ENCODE measurements at places on chromosomes 16 and 17.

DNA sequence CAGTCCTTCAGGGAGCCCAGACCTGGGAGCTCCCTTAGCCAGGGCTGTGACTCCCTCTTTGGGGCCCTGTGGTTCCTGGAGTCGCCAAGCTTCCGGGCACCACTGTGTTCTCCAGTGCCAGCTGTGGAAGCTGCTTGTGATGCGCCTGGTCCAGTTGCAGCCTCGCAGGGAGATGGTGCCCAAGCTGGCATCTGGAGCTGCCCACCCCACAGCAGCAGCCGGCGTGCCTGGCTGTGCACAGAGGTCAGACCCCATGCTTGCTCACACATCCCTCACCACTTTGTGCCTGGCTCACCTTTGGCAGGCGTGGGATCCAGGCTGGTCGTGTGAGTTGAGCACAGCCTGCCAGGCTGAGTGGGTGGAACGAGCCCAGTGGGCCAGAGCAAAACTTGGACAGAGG, 18.2 kb downstream of the RHOT1 start:
- no peak for DNase-seq

DNA sequence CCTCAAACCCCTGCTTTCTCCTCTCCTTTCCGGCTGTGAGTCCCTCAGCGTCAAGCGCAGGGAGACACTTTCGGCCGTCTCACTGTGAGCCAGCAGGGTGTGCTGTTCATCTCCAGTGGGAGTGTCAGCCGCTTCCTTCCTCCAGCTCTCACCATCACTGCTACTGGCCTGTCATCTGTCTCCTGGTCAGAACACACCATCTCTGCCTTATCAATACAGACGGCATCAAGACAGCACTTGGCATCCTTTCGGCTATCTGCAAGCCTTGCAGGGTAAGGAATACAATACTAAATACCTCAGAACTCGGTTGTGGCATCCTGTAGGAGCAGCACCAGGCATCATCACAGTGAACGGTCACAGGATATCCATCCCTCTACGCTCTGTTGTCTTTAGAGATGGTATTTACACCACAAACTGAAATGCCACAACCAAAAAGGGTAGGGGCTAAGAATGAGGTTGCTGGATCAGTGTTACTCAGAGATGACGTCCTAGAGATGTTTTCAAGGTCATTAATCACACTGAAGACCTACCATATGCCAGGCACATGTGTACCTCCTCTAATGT, 20.7 kb upstream of the CMTM4 start:
- DNase-seq, result no peak

DNA sequence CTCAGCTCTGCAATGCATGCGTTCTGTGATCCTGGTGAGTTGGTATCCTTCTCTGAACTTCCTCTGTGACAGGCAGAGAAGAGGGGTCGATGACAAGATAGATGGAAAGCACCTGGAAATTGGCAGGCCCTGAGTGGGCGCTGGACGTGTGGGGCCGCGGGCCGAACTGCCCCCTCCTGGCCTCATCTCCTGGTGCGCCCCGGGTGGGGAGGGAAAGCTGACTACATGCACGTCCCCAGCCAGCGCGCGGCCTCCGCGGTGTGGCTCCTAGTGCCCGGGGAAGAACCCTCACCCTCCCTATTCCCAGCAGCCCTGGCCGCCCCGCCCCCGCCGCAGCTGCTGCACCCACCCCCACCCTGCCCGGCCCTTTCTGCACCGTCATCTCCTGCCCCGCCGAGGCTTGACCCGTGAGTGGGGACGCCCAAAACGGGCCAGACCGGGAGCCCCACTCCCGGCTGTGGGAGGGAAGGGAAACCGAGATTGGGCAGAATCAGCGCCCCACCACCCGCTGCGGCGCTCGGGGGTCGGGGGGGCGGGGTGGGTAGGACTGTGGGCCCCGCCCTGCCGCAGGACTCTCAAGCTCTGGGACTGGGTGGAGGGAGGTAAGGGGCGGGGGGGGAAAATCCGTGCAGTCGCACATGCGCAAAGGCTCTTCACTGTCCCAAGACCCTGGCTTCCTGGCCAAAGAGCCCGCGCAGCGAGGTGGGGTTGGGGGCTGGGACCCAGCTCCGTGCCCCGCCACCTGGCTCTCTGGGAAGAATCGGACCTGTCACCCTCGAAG, at the start of gene NOL3:
Gene NOL3 (plus strand): TSS at position 371 of the 781 bp plus-strand sequence.
- DNase-seq, result peak; percentile 24

DNA sequence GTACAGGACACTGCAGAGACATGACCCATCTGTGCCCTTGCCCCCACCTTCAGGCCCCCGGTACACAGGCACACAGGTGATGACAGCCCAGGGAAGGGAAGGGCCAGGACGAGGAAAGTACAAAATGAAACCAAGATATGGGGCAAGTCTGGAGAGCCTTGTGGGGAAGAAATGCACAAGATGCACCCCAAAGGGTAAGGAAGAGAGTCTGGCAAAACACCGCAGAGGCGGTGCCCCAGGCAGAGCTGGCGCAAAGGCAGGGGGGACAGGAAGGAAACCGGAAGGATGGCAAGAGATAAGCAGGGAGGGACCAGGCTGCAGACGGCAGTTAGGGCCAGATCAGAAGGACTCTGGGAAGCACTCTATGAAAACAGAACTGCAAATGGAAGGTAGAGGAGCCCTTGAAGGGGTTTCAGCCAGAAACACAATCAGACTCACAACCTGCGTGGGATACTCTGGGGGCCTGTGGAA, 81.4 kb downstream of the SLC39A11 start:
- no peak for DNase-seq

DNA sequence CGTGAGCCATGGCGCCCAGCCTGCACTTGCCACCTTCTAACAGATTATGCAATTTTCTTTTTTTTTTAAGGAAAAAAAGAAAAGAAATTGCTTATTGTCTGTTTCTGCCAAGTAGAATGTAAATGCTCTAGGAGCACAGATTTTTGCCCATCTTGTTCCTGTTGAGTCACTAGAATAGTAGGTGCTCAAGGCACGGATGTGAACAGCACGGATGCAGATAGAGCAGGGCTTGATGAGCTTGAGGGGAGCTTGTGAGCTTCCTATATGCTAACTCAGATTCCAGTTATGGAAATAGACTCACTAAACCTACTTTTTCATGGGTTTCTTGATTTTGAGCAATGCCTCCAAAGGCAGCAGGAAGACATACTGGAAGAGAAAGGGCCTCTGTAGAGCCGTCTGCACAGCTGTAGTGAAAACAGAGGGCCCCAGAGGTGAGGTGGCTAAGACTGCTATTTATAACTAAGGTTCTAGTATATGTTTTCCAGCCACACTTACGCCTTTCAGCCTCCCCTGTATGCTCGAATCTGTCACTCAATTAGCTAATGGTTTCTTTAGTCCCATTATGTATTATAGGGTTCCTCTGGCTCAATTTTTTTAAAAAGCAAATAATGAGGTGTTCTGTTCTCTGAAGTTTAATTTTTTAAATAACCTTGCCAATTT, 72.8 kb downstream of the WWP2 start:
- DNase-seq, result no peak

GRCh38 chr17:35074711-35075707, 11.5 kb upstream of the RFFL start:
- DNase-seq, result no peak

DNA sequence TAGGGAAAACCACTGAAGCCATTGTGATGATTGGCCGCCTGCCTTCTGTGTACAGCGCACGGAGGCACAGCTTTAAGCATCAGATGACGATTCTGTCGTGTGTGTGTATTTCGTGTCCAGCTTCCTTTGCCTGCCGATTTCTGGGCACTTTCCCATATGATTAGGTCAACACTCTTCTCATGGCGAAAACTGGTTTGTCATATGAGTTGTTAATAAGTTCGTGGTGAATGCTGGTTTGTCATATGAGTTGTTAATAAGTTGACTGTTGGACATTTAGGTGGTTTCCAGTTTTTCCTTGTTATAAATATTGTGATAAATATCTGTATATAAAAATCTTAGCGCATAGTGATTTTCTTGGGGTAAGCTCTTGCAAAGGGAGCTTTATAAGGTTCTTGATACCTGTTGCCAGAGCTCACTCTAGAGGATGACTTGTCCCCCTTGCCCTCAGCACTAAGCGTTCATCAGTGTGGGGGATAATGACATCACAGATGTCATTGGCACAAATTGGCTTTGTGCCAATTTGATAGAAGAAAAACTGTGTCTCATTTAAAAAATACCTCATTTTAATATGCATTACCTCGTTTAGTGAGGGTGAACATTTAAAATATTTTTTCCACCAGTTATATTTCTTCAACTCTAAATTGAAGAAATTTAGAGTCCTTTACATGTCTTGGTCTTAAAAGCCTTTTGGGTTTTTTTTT, 40.0 kb downstream of the PGS1 start:
- DNase-seq, result no peak

DNA sequence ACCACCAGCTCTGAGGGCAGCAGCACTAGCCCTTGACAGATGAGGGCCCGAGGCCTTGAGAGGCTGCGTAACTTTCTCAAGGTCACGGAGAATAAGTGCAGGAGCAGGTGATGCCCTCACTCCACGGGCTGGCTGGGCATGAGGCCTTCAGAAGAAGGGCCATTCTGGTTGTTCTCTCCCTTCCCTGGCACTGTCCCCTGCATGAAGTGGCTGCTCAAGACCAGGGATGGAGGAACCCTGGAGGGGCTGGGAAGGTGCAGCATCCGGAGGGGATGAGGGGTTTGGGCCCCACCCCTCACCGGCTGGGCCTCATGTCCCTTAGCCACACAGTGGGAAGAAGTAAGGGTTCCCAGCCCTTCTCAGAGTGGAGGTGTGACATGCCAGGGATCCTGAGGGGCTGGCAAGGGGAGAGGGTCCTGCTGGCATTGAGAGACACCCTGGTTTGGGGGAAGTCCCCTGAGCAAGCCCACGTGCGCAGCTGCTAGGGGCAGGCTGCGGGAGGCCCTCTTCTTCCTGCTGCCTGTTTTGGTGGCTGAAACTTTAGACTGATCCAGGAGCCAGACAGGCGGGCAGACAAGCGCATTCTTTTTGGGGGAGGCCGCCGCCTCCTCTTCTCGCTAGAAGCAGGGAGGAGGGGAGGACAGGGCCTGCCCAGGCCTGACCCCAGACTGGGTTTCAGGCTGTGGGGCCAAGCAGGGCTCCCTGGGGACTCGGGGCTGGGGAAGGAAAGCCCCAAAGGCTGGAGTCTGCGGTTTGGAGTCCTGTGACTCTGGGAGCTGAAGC, 74.0 kb downstream of the N4BP1 start:
- DNase-seq, result no peak

DNA sequence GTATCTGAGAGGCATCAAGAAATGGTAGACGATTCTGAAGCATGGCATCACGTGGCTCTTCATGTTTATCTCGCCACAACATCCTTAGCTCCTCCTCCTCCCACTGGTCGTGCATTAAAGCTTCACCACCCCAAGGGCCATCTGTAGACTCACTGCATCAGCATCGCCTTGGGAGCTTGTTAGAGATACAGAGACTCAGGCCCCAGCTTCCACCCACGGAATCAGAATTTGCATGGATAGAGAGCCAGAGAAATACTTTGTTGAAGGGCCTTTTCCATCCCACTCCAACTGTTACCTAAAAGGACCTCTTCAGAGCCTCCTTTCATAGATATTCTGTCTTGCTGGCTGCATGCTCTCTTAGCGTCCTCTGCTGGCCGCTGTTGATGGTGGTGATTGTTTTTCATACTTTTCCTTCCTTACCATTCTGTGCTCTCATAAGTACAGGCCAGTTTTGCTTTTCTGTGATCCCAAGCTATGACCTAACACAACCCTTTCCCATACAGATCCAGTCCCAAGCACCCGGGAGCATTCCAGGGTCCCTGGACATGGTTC, 1049.4 kb upstream of the EEF2KMT start:
- DNase-seq, result no peak

- DNase-seq, result no peak
Measured at GRCh38 chr17:79992649-79993389, 42.9 kb downstream of the TBC1D16 start.

DNA sequence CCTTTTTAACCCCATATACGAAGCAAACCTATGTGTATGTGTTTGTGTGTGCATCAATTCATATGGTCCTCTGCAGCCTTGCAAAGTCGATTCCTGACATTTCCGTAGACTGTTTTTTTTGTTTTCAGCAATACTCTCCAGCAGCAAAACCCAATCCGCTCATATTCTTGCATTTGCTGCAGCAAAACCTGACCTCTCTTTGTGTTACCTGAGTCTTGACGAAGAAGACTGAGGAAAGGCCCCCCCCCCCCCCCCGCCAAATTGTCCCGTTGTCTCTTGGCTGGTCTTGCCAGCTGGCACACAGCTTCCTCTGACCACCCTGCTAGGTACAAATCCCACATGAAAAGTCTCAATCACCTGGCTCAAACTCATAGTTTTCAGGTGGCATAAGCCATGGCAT, 494.7 kb downstream of the WWOX start:
- DNase-seq, result no peak

DNA sequence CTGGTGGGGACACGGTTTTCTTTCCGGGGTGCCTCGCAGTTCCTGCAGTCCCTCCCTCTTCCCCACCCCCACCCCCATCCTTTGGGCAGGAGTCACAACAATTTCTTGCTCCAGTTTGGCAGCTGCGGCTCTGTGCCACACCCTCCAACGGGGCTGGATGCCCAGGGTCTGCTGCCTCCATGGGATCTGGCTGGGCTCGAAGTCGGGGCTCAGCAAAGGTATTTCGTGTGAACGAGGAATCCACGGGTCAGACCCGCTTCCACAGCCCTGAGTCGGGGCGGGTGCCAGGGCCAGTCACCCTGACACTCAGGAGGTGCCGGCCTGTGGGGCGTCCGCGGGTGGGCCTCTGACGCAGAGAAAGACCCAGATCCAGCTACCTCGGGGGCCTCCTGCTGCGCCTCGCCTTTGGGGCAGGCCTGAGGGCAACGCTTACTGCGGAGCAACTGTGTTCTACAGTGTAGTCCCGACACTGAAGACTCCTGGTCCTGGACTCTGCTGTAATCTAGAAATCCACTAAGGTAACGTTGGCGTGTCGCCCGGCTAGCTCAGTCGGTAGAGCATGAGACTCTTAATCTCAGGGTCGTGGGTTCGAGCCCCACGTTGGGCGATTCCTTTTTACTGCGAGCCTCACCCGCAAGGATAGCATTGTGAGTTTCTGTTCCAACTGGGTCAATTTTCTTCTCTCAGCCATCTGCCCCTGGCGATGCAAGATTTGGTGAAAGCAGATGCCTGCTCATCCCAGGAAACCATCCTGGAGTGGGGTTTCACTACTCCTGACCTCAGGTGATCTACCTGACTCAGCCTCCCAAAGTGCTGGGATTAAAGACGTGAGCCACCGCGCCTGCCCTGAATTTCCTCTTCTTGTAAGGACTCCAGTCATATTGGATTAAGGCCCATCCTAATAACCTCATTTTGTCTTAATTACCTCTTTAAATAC, 12.6 kb upstream of the OR1F1 start:
- DNase-seq, result no peak

GRCh38 chr17:21452377-21453143, 76.4 kb downstream of the KCNJ12 start:
- DNase-seq, result no peak

DNA sequence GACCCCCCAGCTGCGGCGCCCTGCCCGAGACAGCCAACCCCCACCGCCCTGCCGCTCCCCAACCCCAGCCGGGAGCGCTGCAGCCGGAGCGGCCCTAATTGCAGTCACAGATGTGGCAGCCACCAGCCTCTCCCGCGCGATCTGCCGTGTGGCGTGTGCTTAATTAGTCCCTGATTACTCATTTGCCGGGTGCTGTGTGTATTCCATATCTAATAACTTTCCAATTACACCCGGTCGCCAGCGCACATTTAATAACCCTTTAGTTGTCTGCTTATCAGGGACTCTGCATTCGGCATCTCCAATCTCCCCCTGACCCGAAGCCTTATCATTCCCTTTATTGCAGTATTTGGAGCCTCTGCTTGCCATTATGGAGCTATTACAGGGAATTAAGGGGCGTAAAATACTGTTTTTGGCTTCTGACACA, 236.7 kb upstream of the CIBAR2 start:
- DNase-seq, result no peak

All from NCI-H446 treated with DMSO at 0.1 percent for 48 hours (cell line).